ENCODE measurements at places on chromosomes 7 and 10.

DNA sequence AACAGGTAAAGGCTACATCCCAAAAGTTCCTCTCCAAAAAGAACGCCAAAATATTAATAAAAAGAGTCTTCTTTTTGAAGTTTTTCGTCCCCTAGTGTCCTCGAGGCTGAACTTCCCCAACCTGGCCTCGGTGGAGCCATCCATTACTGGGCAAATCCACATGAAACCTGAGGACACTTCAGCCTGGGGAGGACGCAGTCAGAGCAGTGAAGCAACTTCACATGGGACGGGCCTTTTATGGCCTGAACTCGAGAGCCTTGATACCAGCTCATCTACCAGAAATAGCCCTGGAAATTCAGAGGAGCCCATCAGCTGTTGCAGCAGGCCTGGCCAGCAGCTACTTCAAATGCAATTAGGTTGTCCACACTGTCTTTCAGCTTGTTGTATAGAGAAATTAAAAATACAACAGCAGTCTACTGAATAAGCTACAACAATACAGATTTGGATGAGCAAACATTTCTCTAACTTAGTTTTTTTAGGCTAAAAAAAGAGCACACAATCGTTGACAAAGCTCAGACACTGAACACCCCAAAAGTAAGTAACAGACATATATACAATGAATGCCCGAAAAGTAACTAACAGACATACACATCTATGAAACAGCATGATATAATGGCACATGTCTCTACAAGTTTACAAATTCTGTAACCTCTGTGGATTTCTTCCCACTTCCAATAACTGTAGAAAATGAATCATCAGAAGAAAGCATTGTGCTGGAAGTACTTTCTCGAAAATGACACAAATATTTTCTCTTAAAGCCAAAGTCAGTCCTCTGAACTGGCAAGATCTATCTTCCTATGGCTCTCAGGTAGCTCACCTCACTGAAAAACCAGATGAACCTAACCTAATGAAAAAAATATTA, at the start of gene SVIL:
SVIL (minus strand) TSS at position 208 of the 862 bp plus-strand sequence. CDS start 79,913 bp downstream, outside the sequence.
- no peak for DNase-seq

DNA sequence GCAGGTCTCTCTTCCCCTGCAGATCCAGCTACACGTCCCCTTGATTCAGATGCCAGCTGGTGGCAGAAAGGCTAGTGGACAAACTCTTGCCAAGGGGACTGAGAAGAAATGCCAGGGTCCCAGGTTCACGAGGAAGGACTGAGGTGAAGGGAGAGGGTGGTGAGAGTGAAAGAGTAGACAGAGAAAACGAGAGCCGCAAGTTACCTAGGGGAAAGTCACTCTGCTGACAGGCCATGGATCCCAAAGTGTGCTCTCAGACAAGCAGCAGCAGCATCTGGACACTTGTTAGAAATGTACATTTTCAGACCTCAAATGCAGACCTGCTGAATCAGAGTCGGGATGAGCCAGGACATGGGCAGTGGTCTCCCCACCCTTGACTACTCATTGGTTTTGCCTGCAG, 192.3 kb downstream of the FGFR2 start:
- no peak for DNase-seq

GRCh38 chr7:50653981-50654425, 88.8 kb upstream of the DDC start:
- no peak for DNase-seq

DNA sequence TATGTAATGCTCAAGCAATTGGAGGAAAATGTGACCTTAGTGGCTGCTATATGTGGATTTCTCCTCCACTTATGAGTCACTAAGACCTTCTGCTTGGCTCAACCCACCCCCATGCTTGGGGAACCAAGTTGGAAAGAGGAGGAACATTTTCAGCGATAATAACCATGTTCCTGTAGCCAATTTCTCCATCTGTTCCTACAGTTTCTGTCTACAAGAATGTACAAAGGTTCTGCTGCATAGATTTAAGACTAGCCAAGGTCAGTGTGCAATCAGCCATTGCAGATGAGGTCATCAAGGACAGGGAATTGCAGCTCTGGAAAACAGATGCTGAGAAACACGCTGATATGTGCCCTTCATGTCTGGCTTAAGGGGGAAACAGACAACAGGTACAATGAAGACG, 5.6 kb upstream of the NRCAM start:
- no peak for DNase-seq

DNA sequence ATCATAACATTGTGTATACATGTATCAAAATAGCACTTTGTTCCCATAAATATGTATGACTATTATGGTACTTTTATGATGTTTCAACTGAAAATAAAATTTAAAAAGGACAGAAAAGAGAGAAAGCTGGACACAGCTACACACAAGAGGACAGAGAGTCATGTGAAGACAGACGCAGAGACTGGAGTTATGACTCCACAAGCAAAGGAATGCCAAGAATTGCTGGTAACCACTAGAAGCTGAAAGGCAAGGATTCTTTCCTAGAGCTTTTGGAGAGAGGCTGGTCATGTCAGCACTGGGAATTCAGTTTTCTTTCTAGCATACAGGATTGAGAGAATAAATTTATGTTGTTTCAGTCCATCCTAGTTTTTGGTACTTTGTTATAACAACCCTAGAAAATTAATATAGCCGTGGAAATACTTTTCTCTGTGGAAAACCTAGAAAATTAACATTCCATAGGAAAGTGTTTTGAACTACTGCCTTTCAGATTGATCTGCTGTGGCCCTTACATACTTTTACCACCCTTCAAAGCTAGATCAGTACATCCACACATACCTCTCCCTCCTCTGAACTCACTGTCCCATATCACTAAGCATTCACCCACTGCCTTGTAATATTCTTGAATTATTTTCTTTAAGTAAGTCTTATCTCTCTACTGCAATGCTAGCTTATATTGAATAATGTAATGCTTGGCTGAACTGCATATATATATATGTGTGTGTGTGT, 575.3 kb downstream of the IPMK start:
- no peak for DNase-seq

- DNase-seq = no peak
Measured at GRCh38 chr7:150487625-150488024, 27.0 kb upstream of the GIMAP7 start.

GRCh38 chr10:132967540-132967939, 25.2 kb upstream of the CFAP46 start:
- no peak for DNase-seq

DNA sequence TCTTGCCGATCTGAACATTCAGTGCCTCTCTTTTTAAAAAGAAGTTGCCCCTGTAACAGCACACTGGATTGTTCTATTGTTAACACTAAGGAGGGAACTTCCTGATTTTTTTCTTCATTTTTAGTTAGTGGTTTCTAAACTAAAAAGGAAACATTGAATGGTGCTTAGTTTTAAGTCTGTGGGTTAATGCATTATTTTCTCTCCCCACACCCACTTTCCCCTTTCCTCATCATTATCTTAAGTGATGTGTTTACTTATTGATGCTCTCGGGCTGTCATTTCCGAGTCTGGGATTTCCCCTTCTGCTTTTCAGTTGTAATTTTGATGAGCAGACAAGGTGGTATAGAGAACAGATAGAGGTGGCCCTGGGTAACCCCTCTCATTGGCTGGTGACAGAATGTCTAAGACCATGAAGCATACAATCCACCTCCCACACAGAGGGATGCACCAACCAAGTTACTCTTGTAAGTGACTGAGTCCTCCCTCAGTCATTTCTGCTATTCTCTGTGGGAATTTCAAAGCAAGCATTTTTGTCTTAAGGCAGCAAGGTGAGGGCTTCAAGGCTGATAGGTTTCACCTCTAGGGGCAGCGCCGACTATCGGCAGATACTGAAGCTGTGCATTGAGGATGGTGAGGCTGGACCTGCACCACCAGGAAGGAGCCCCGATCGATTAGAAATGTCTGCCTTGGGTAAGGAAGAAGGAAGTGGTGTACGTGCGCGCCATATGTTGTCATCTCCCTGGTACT, 49.5 kb downstream of the CHN2 start:
- DNase-seq = no peak

DNA sequence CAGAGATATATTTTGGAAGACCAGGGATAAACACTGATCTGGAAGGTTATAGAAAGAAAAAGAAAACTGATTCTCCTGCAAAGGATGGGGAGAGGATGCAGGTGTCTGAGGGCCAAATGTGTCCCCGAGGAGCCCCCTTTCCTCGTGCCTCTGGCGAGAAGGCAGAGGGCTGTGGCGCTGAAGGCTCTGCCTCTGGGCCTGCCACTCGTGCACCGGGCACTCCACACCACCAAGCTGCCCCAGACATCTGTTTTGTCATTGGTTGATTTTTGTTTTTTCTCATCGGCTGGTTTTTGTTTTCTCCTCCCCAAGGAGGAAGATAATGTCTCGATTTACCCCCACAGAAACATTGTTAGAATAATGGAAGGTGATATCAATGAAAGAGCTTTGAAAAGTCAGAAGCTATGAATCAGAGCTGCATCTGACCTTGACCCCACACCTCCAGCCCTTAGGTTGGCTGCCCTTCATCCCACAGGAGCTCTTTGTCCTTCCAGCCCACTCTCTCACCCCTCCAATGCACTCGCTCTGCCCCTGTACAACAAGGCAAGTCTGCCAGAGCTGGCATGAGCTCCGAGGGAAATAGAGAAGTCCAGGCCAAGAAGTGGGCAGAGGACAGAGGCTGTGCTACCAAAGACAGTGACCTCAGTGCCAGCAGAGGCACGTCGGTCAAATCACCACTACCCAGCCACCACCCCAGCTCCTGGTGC, 124.8 kb downstream of the TCERG1L start:
- no peak for DNase-seq

DNA sequence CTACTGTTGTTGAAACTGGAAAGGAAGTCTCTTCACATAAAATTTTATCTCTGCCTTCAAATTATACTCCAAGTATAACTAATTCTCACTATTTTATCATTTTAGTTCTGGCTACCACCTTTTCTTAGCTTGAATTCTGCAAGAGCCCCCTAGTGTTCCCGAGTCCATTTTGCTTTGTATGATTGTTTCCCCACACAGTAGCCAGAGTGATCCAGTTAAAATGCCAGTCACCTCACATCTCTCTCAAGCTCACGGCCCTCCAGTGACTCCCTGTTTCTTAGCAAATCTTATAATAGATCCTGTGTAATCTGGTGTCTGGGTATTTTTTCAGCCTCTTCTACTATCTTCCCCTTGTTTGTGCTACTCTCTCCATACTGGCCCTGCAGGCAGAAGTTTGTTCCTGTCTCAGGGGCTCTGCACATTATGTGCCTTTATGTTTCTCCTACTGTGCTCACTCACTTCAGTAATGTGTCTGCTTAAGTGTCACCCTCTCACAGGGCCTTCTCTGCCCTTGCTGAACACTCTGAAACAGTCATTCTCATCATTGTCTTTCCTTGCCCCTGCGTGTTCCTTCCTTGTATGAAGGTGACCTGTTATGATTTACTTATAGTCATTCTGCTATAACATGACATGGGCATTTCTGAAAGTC, 8.9 kb downstream of the WAC start:
- no peak for DNase-seq

- no peak for DNase-seq
Measured at GRCh38 chr7:44050121-44050914, 5.8 kb downstream of the DBNL start.

DNA sequence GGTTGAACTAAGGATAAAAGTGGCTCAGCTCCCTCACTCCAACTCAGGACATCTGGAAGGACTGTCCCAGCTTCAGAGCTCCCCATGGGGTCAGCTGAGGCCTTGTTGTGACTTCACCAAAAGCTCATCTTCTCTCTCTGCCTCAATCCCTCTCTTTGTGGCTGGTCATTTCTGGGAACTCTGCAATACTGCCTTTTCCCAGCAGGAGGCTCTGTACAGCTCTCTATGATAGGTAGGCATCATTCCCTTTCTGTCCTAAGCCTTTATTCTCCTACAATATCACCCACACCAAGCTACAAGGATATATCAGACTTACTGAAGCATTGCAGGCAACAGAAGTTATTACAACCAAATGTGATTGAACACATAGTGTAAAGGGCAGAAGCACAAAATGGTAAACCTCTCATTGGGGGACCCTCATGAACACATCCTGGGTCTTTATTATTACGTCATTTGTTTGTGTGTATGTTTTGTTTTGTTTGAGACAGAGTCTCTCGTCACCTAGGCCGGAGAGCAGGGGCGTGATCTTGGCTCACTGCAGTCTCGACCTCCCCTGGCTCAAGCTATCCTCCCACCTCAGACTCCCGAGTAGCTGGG, 36.7 kb upstream of the PRPS1L1 start:
- DNase-seq = no peak

DNA sequence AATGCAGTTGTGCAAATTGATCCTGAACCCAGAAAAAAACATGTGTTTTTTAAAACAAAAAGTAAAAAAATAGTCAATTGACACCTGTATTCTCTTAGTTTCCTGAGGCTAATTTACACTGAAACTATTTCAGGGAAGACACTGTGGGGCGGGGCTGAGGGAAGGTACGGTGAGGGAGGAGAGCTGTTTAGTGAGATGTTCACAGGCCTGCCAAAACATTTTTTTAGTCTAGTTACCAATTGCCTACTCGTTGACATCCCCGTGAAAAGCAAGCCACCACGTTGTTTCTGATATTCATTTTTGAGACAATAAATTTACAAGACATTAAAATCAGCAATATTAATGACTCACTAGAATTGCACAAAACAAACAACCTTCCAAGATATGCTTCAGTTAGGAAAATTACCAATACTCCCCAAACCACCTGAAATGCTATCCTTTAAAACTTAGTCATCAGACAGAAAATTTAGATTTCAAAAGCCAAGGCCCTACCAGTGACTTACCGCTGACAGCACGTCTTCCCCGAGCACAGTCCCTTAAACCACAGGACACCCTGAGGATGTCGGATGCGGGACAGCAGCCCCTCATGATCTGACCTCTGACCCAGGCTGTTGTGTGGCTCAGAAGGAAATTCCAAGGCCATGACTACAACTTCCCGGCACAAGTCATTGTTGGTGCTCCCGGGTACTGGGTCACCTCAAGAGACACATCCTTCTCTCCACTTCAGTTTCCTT, 279.2 kb downstream of the PRPF18 start:
- no peak for DNase-seq

DNA sequence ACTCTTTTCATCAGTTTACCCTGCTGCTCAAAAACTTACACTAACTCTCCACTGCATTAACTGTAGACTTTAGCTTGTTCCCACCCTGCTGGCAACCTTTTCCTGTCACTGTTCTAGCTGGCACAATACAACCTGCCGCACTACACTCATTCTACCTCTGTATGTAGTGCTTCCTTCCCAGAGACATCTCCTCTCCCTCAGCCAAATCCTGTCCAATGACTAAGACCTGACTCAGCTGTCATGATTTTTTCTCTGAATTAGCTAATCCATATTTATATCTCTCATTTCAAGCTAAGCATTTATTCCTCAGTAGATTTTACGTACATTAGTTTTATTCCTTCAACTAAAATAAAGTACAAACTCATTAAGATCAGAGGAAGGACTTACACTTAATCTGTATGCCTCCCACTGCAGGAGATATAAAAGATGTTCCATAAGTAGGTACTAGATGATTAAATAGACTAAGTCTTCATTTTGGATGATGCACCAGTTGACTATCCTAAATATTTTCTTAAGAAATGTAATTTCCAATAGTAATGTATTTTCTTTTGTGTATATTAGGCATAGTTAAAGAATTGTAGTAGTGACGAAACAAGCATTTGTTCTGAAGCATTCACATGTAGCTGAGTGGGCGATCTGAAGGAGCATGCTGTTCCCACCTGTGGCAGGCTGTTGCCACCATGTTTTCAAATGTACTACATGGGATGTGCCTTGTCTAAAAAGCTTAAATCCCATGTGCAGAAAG, 189.1 kb downstream of the SKAP2 start:
- no peak for DNase-seq

- DNase-seq = no peak
Measured at GRCh38 chr10:62652564-62652963, 152.0 kb upstream of the ADO start.

GRCh38 chr7:81560708-81561107, 209.1 kb downstream of the HGF start:
- no peak for DNase-seq

GRCh38 chr7:90727412-90727811, 131.3 kb downstream of the CDK14 start:
- DNase-seq = no peak

All from GM12891 (cell line).